Stimulated activated CD4-positive, alpha-beta T cell treated with anti-CD3 and anti-CD28 coated beads, TNF-alpha, amount 100 ng/mL, for 1 hour (primary cell): ENCODE measurements at places on chromosomes 2 and 18.

GRCh38 chr2:169711751-169712509 is 17.7 kb downstream of the PHOSPHO2 start:
- DNase-seq, result no peak

DNA sequence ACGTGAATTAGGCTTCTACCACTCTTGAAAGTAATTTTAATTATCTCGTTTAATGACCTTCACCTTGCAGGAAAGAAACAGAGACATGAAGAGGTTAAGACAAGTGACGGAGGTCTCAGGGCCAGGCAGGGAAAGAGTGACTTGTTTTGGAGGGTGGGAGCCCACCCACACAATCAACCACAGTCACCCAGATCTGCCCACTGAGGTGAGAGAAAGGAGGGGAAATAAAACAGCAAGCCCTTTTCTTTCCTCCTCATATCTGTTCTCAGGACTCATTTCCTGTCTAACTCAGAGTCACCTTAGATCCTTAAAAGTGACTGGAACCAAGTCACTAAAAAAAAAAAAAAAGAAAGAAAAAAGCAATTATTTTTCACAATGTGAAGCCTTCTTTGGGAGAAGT is 26.8 kb downstream of the ATP8B1 start:
- DNase-seq, result no peak

GRCh38 chr2:127609818-127610217 is 36.1 kb upstream of the GPR17 start:
- no peak for DNase-seq

DNA sequence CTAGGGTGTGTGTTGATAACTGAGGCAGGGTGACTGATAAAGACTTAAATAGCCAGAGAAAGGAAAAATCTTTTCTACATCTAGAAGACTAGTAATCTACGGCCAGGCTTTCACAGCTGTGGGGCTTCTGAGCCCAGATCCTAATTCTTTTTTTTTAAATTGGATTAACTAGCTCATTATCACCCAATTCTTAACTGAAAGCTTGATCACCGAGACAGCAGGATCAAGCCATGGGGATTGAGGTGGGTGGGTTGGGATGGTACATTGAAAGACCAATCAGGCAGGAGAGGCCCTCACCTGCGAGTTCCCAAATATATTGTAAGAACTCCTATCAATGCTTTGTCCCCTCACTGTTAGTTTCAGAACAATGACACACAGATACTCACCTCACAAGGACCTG is 20.0 kb upstream of the NFE2L2 start:
- DNase-seq, result no peak

- no peak for DNase-seq
Observed at GRCh38 chr18:35155398-35156117, 85.3 kb upstream of the ZNF397 start.

DNA sequence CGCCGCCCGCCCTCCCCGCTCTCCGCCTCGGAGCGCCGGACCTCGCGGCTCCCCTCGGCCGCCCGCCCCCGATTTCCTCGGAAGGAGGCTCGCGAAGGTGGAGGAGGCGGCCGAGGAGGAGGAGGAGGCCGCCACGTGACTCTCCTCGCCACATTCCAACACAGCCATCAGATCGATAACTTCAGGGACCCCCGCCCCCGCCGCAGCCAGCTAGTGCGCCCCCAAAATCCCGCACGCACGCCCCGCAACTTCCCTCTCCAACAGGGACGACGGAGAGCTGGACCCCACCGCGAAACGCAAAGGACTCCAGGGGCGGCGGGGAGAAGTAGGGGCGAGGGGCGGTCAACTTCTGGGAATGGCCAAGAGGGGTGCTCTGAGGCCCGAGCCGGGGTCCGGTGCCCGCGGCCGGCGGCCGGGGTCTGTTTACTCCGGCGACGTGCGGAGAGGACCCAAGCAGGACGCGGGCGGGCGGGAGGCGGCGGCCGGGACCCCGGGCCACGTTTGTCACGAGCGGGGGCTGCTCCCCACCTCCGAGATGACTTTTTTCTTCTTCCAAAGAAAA is 2.0 kb downstream of the ZNF521 start:
- no peak for DNase-seq

- no peak for DNase-seq
Observed at GRCh38 chr2:240306185-240306584, 129.3 kb upstream of the GPC1 start.
